ENCODE measurements at places on chromosomes 12 and 14. TPM values are rescaled to one million over a fixed set of nuclear protein-coding genes. Genes with fewer than 3 reads are reported as not detected.

BEGAIN gene
- total RNA-seq = 0.58 TPM

PRH2 gene
- not detected for total RNA-seq

CCDC77 gene
- 38.8 TPM for total RNA-seq

GRCh38 chr14:23245282-23245681 is 7.5 kb downstream of the RNF212B start:
- no peaks in the 10 kb centered on the region for H3K36me3 ChIP-seq
- peak overlapping the region; percentile 25 for H3K4me3 ChIP-seq
- peaks cover 29% of the 10 kb centered on the region for H3K4me1 ChIP-seq

DNA sequence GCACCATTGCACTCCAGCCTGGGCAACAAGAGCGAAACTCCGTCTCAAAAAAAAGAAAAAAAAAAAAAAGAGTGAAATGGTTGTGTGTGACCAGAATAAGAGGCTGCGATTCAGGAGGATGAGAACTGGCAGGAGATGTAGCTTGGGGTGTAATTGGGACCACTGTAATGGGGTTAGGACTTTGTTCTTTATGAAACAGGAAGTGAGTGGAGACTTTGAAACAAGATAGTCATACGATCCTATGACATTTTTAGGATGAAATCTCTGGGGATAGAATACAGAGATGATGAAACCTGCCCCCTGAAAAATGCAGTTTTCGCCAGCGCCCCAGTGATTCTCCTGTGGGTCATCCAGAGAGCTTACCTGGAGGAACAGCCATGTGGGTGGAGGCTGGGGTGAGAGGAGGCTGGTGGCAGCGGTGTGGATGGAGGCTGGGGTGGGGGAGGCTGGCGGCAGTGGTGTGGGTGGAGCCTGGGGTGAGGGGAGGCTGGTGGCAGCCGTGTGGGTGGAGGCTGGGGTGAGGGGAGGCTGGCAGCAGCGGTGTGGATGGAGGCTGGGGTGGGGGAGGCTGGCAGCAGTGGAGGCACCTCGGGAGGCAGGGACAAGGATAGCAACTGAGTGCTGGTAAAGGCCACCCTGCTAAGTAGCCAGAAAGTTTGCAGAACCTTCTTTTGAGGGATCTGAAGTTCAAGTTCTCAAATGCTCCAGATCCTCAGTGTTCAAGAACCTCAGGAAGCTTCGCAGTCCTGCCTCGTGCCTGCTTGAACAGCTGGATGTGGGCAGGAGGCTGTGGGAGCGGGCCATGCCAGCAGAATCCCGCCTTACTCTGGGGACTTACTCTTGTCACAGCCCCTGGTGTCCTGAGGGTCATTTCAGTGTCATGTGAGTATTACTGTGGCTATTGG is 20.2 kb downstream of the FBXL14 start:
- peaks cover 26% of the 10 kb centered on the region for H3K4me1 ChIP-seq
- peaks cover 2% of the 10 kb centered on the region for H3K36me3 ChIP-seq
- H3K27ac ChIP-seq = peak overlapping the region; percentile 18
- DNase-seq = no peak

DNA sequence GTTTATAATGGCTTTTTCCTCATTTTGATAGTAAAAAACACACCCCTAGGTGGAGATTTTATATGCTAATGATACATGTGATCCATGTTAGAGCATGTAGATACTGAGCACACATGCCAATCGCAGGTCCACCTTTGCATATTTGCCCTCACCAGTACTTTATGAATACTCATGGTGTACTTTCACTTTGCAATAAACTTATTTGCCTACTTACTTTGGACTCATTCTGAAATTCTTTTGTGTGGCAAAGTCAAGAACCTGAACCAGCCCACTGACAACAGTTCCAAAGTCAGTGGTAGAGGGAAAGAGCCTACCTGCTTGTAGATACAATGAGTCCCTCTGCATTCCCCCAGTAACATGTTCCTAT is 58.5 kb upstream of the DHRS4 start:
- H3K36me3 ChIP-seq = no peaks in the 10 kb centered on the region
- no peaks in the 10 kb centered on the region for H3K4me1 ChIP-seq

DNA sequence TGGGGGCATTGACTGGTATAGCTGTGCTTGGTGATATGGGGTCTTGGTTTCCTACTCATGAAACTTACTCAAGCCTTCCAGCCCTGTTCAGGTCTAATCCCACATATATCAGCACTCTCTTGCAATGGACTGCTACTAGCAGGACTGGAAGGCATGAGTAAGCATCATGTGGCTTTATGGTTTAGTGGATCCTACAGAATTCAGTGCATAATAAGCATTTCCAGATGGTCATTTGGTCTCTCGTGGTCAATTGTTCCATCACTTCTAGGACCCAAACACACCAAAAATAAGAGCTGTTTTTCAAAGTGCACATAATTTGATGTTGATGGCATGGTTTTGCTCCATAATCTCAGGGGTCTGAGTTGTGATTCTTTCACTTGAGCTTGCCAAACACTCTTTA is 114.4 kb downstream of the LMNTD1 start:
- H3K27me3 ChIP-seq = peaks cover 3% of the 10 kb centered on the region
- no peak overlapping the region for H3K27ac ChIP-seq
- no peaks in the 10 kb centered on the region for H3K36me3 ChIP-seq
- H3K4me1 ChIP-seq = no peaks in the 10 kb centered on the region
- no peak overlapping the region for H3K4me3 ChIP-seq

DNA sequence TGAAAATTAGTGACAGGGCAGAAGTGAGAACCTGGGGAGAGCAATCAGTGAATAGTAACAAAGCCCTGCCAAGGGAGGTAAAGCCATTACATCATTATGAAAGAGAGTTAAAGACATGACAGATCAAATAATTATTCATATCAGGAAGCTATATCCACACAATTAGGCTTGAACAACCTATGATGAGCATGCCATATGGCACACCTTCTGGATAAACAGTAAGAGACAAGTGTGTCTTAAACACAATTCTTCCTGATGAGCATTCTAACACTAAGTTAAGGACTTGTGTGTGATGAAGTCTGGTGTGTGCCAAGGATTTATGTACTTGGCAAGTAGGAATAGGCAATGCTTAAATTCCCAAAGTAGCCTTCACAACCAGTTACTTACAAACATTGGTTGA is 76.1 kb downstream of the GALNT4 start:
- no peak for DNase-seq
- H3K4me1 ChIP-seq = peaks cover 23% of the 10 kb centered on the region
- H3K27ac ChIP-seq = no peak overlapping the region
- no peak overlapping the region for H3K4me3 ChIP-seq
- peaks cover 18% of the 10 kb centered on the region for H3K36me3 ChIP-seq

- DNase-seq = no peak
- H3K27me3 ChIP-seq = no peaks in the 10 kb centered on the region
- H3K27ac ChIP-seq = no peak overlapping the region
- H3K4me3 ChIP-seq = no peak overlapping the region
- H3K4me1 ChIP-seq = peaks cover 4% of the 10 kb centered on the region
Observed at GRCh38 chr12:81181691-81182090, 103.8 kb downstream of the ACSS3 start.

- no peak overlapping the region for H3K27ac ChIP-seq
- H3K4me3 ChIP-seq = no peak overlapping the region
Observed at GRCh38 chr12:44589697-44590096, 286.4 kb downstream of the NELL2 start.

GRCh38 chr14:100882991-100883788 is 20.3 kb downstream of the RTL1 start:
- peak overlapping the region; percentile 62 for H3K27ac ChIP-seq
- DNase-seq = no peak
- H3K36me3 ChIP-seq = peaks cover 46% of the 10 kb centered on the region

GRCh38 chr12:76945867-76946266 is 67.0 kb upstream of the CSRP2 start:
- H3K4me3 ChIP-seq = no peak overlapping the region
- H3K27me3 ChIP-seq = no peaks in the 10 kb centered on the region
- H3K27ac ChIP-seq = no peak overlapping the region
- no peaks in the 10 kb centered on the region for H3K36me3 ChIP-seq
- no peak for DNase-seq

DNA sequence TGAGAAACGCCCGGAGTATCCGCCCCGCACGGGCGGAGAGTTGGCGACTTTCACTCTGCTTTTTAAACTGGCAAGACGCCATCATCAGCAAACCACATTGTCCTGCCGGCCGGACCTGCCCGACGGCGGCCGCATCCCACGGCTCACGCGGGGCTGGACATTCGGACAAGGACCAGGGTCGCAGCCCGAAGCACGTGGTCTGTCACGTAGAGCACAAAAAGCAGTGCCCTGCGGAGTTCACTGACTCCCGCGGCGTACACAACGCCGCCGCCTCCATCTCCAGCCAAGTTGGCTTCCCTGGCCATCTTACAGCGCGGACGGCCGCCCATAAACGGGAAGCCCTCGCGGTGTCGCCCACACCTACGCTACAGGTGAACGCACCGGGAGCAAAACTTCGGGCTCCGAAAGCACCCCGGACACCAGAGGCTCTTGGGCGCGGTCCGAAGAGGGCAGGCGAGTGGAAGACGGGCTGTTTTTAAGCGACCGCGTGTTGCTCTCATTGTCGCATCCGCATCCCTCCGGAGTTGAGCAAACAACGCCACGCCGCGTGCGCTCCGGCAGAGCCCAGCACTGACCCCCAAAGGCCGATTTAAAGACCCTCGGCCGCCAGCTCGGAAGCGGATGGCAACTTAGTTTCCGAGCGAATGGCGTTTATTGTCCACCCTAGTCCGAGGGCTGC is 966 bp downstream of the SINHCAF start:
- peaks cover 39% of the 10 kb centered on the region for H3K4me1 ChIP-seq
- H3K36me3 ChIP-seq = peaks cover 3% of the 10 kb centered on the region
- peak overlapping the region; percentile 99 for H3K4me3 ChIP-seq
- H3K27ac ChIP-seq = peak overlapping the region; percentile 99
- H3K27me3 ChIP-seq = no peaks in the 10 kb centered on the region
